ENCODE measurements at places on chromosomes 13 and 19. TPM values are rescaled to one million over a fixed set of nuclear protein-coding genes. Genes with fewer than 3 reads are reported as not detected.

- no peak for DNase-seq
Measured at GRCh38 chr13:20049558-20050473, 91.3 kb downstream of the ZMYM2 start.

DNA sequence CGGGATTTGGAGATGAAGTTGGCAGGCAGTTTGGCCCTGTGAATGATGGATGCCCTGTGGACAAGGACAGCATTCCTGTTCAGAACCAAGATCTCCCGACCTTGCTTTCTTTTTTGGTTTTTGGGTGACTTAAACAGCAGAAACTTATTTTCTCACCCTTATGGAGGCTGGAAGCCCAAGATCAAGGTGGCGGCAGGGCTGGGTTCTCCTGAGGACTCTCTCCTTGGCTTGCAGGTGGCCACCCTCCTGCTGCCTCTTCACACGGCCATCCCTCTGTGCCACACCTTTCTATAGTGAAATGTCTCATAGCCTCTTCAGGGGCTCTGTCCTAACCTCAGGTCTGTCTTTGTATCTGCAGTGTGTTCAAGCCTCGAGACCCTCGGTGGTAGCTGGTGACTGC, 14.0 kb downstream of the ZNF333 start:
- DNase-seq: no peak

- DNase-seq: no peak
Measured at GRCh38 chr13:109599901-109600657, 186.3 kb downstream of the IRS2 start.

DNA sequence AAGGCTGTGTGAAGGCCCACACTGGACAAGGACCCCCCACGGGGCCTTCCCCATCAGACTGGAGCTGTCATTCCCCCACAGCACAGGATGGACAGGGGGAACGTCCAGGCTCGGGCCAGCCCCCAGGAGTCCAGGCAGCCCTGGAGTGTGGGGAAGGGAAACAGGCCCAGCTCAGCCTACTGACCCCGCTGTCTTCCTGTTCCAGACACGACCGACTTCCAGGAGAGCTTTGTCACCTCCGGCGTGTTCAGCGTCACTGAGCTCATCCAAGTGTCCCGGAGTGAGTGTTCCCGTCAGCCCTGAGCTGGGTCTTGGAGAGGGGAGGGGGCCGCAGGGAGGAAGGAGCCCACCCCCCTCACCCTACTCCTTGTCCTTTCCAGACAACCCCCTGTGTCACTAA, 47.0 kb downstream of the SMIM24 start:
- DNase-seq: peak; percentile 52

GRCh38 chr19:821231-821824, 427 bp downstream of the PLPPR3 start:
- DNase-seq: peak; percentile 95

DNA sequence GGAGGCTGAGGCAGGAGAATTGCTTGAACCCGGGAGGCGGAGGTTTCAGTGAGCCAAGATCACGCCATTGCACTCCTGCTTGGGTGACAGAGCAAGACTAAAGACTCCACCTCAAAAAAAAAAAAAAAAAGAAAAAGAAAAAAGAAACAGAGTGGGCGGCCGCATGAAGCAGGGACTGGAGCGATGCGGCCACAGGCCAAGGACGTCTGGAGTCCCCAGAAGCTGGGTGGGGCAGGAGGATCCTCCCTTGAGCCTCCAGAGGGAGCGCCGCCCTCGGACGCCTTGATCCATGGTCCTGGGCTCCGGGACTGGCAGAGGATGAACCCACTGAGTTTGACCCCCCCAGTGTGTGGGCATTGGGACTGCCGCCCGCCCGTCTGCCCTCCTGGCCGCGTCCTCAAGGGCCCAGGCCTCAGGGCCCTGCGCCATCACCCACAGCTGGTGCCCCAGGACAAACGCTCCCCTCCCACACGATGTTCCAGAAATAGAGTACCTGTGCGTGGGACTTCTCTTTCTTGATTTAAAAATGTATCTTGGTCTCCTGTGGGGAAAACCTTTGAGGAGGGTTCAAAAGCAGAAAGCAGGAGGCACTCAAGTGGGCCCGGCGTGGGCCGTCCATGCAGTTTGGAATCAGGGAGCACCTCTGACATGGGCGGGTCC, 15.5 kb downstream of the BTBD2 start:
- peak; percentile 74 for DNase-seq

- peak; percentile 81 for DNase-seq
Measured at GRCh38 chr19:13859361-13859880, 17.5 kb upstream of the NANOS3 start.

DNA sequence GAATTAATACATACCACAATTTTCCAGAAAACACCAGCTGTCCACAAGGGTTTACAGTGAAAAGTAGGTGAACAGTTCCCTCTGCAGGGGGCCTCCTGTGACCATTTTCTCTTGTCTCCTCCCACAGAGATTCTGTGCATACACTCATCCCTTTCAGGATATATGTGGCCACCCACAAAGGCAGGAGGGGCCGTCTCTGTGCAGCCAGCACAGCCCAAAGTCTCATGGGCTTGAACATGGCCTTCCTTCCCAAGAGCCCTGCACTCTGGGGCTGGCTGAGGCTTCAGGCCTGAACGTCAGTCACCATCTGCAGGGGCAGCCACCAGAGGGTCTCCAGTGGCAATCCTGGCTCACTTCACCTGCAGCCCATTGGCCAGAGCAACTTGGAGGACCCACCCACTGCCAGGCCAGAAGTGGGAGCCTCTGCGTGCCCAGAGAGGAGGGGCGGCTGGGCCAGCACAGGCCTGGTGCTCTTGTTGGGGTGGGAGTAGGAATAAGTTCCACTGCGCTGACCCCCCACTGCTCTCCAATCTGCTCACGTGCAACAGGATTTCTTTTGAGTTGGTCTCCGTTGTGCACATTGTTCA, 25.1 kb downstream of the TMEM161A start:
- DNase-seq: peak; percentile 94

- peak; percentile 48 for DNase-seq
Measured at GRCh38 chr13:67299751-67300150, 69.6 kb upstream of the PCDH9 start.

Gene RASIP1
- total RNA-seq: 3.6 TPM

Gene KLK15
- total RNA-seq: not detected

Gene RHPN2
- total RNA-seq: 1.4 TPM

Gene ZNF709
- 5.0 TPM for total RNA-seq

Gene DCT
- total RNA-seq: under 0.01 TPM

Gene ZNF358
- 26.1 TPM for total RNA-seq

Measured in osteoblast (primary cell).